ENCODE measurements at places on chromosomes 16 and 17.

GRCh38 chr17:35870906-35871819 lies 2.5 kb upstream of the HEATR9 start:
- DNase-seq: no peak

DNA sequence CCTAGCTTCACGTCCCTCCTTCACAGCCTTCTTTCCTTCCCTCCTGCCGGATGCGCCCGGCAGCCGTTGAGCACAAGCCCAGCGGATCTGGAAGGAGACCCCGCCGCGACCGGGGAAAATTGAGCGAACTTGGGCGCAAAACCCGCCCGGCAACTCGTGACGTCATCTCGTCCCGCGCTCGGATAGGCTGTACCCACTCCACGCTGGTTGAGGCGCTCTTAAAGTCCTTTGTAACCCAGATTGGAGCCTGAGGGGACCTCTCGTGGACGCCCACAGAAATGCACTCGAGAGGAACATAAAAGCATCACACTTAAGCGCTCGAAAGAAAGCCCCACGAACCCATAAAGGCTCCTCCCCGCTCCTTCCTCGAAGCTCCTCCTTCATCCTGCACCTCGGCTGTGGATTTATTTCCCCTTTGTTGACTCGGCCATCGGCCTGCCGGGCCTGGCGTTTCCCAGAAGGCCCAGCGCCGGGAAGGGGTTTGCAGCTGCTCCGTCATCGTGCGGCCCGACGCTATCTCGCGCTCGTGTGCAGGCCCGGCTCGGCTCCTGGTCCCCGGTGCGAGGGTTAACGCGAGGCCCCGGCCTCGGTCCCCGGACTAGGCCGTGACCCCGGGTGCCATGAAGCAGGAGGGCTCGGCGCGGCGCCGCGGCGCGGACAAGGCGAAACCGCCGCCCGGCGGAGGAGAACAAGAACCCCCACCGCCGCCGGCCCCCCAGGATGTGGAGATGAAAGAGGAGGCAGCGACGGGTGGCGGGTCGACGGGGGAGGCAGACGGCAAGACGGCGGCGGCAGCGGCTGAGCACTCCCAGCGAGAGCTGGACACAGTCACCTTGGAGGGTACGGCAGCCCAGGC lies at the start of gene PSMD3:
PSMD3 (plus strand) TSS at position 457 of the 856 bp plus-strand sequence; CDS start at position 621, 164 bp downstream.
- DNase-seq: peak; percentile 100

DNA sequence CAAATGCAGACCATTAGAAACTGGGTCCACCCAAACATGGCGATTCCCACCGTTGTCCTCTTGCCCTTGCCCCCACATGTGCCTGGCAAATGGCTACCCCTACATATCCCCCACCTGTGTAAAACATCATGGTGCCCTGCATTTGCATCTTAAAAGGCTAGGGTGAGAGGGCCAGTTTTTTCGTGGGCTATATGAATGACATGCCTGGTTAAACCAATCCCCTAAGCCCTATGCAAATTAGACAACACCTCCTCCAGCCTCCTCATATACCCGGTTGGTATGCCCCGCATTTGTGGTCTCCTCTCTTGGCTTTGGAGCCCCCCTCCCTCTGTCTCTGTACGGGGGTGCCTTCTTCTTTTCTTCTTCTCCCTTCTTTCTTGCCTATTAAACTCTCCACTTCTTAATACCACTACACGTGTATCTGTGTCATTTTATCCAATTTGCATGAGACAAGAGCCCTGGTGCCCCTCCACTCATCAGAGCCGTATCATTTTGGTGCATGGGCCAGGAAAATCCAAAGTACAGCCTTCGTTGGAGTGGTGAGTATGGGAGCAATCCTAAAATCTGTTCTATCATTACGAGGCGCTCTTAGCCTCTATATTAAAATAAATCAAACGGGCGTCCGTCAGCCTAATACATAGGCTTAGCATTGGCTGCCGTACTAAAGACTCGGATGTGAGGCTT lies 30.1 kb downstream of the QPRT start:
- DNase-seq: no peak

GRCh38 chr17:30570596-30571265 lies 93.5 kb downstream of the GOSR1 start:
- DNase-seq: no peak

DNA sequence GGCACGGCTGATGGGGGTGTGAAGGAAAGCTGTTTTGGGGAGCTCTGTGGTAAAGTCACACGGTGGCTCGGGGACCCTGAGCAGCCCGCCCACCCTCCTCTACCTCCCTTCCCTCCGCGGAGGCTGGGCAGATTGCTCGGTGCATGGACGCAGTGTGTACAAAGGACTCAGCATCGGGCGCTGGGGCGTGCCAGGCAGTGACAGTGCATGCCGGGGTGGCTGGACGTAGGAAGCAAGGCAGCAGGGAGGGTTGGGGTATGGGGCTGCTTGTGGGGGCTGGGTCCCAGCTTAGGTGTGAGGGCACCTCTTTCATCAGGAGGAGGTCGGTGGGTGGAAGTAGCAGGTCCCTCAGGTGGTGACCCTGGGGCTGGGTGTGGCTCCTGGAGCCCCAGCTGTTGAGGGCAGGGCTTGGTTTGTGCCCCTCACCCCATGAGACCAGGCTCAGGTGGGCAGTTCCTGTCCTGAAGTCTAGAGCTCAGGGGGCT lies 159.9 kb upstream of the GSE1 start:
- DNase-seq: peak; percentile 56
